IMR-90 (cell line): ENCODE measurements at places on chromosomes 4 and X.

- DNase-seq, result no peak
These were observed 1.8 kb downstream of the CCNI start for GRCh38 chr4:77073981-77074380.

DNA sequence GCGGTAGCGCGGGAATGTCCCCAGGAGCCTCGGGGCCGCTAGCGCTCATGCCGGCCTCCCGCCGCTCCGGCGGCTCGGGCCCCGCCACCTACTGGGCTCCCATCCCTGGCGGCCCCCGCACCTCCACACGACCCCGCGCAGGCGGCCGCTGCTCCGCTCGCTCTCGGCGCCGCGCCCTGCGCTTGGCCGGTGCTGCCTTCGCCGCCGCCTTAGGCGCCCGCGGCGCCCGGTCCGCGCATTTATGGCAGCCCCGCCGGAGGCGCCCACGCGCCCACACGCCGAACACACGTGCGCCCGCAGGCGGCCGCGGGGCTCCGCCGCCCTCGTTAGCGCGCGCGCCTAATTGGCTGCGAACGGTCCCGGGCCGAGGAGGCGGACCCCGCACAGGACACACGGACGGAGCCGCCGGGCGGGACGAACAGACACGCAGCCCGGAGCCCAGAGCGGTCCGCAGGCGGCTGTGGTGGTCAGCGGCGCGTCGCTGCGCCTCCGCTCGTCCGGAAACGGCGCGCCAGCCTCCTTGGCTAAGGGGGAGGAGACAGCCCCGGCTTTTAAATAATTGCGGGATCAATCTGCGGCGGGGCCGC lies at the start of gene NKX1-1:
TSS of gene NKX1-1 (minus strand) at position 49 of the 587 bp plus-strand sequence. CDS start at position 49, 0 bp downstream.
- DNase-seq, result no peak

DNA sequence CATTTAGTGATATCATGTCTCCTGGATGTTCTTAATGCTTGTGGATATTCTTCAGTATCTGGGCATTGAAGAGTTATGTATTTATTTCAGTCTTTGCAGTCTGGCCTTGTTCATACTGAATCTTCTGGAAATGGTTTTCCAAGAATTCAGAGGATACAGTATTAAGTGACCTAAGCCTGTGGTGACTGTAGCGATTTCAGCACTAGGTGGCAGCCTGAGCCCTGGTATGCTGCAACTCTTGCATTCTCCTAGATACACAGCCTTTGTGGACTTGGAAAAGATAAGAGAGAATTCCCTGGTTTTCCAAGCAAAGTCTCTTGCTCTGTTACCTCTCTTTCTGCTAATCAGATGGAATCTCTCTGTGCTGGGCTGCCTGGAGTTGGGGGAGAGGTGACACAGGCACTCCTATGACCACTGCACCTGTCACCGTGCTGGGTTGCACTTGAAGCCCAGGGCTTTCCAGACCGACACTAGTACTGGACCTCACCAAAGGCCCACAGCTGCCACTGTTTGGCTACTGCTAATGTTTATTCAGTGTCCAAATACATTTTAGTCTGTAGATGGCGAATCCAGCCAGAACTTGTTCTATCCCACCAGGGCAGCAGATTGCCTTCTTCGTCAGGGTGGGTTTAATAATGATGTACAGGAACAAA lies 19.3 kb upstream of the SPIN2A start:
- DNase-seq, result peak; percentile 40

DNA sequence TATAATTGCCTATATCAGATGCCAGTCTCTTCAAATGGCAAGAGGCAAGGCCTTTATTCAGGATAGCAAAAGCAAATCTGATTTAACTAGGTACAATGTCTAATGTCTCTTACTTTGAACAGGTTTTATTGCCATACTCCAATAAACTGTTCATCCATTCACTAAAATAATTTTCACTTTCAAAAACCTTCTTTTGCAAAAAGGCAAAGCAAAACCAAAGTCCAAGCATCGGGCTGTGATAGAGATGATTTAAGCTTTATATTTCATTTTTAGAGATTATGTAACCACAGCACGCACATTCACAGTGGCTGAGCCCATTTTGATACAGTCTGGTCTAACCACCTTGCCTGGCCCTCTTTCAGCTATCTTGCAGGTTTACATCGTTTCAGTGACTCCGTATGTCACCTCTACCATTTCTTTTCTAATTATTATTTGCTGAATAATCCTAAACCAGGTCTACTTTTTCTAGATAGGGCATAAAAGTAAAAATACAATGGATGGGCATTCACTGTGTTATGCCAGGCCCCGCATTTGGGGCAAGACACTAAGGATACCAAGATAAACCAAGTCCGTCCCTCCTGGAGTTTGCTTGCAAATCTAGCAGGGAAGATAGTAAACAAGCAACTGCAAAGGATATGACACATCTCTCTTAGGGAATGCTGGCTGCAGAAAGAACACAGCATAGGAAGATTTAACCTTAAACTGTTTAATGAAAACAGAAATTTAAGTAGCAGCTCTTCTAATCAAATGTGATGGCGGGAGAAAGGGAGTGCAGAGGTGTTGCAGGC lies 1.8 kb downstream of the CASP3 start:
- peak; percentile 62 for DNase-seq

DNA sequence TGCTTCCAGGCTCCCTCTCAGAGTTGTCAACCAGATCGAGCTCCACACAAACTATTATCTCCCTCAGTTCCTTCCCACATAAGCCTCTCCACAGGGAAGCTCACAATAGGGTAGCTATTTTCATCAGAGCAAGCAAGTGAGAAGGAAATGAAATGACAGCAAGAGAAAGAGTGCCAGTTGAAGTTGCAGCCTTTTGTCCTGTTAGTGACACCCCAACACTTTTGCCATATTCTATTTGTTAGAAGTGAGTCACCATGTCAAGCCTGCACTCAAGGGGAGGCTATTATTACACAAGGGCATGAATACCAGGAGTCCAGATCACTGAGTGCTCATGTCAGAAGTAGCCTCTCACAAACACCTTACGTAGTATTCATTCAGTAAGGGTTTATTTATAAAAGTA lies 266.3 kb upstream of the NOCT start:
- DNase-seq, result peak; percentile 90

DNA sequence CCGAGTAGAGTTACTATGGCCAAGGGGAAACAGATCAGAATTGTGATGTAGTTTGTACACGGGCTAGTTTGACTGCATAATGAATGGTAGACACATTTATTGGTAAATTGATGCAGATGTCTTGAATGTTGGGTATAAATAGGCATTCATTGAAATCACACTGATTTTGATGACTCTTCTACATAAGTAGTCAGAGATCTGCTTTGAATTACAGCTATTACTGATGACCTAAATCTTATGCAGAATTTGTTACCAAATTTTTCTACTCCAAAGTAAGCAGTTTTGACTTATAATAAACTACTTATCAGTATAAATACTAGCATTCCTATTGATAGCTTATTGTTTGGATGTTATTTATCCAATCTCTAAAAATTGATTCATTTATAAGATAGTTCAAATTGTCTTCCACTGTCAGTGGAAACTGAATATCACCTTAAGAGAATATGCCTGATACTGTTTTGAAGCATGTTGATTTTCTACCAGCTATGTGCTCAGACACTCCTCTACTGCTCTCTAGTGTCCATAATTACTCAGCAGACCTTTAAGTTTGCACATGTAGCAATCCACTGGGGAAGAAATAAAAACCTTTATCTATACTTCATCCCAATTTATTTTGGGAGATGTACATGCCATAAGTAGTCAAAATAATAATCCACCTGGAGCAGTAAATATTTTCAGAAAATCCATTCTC lies 120.3 kb downstream of the RASL11B start:
- DNase-seq, result peak; percentile 73

- no peak for DNase-seq
These were observed 263.2 kb upstream of the ITM2A start for GRCh38 chrX:79630033-79631009.

- DNase-seq, result no peak
These were observed 136.0 kb downstream of the MAB21L2 start for GRCh38 chr4:150717952-150718351.

GRCh38 chrX:96907516-96908272 lies 24.0 kb downstream of the RPA4 start:
- no peak for DNase-seq

- no peak for DNase-seq
These were observed 52.0 kb upstream of the IL13RA1 start for GRCh38 chrX:118675326-118675965.

DNA sequence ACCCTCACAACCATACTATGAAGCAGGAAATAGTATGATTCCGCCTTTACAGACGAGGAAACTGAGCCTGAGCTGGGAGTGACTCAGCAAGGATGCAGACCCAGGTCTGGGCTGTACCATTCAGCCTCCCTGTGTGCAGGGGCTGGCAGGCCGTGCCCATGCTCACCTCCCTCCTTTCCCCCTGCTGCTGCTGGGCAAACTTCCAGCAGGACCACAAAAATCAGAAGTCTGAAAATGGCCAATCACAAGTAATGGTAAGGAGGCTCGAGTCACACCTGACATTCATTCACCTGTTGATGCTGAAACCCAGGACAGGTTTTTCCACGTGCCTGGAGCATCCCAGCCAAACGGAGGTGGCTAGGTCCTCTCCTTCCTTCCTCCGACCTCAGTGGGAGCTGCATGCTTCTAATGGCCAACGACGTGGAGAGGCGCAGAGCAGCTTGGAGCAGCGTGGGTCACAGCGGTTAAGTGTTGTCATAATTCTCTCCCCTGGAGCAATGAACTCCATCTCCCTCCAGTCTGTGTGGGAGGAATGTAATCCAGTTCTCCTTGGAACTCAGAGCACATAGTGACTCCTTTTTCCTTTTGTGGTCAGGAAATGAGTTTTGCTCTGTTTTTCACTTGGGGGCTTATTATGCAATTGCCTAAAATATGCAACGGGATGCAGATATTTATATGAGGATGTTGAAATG lies 371.7 kb downstream of the BCOR start:
- peak; percentile 80 for DNase-seq

- DNase-seq, result no peak
These were observed 22.0 kb downstream of the ATP5ME start for GRCh38 chr4:651884-652642.

DNA sequence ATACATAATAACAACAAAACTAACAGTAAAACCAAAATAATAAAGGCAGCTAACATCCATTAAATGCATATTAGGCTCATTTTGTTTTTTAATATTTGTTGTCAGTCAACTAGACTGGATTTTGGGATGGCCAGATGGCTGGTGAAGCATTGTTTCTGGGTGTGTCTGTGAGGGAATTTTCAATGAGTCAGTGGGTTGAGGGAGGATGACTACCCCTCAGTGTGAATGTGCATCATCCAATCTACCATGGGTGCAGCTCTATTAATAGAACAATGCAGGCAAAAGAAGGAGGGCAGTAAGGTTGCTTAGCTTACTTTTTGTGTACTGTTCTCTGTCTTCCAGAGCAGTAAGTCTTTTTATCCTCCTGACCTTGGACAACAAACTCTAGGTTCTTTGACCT lies 484.2 kb upstream of the HS3ST1 start:
- no peak for DNase-seq

GRCh38 chrX:38717871-38718270 lies 83.4 kb upstream of the MID1IP1 start:
- DNase-seq, result peak; percentile 20

DNA sequence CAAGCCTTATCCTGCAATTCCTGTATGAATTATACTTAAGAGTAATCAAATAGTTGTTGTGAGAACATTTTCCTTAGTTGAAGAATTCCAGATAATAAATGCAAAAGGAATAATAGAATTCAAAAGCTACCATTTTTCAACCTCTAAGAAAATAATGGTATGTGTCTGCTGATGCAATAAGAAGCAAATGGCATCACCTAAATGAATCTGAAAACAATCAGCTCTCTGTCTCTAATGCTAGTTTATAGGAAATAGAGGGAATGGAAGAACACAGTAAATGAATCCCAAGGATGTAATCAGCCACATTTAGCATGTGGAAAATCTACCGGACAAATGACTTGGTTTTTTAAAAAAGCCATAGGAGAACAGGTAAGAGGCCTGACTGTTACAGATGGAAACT lies 115.1 kb downstream of the DCHS2 start:
- no peak for DNase-seq

- DNase-seq, result no peak
These were observed 66.6 kb downstream of the MTMR1 start for GRCh38 chrX:150759568-150760416.
